ENCODE measurements at places on chromosomes 1 and 21. TPM values are rescaled to one million over a fixed set of nuclear protein-coding genes. Genes with fewer than 3 reads are reported as not detected.

GRCh38 chr1:231235526-231236207 is 5.3 kb upstream of the GNPAT start:
- H3K36me3 ChIP-seq: peaks cover 67% of the 10 kb centered on the region
- no peak overlapping the region for H3K27ac ChIP-seq
- H3K4me3 ChIP-seq: no peak overlapping the region
- peaks cover 37% of the 10 kb centered on the region for H3K4me1 ChIP-seq
- no peaks in the 10 kb centered on the region for H3K27me3 ChIP-seq

- H3K4me1 ChIP-seq: no peaks in the 10 kb centered on the region
- no peaks in the 10 kb centered on the region for H3K36me3 ChIP-seq
- no peak overlapping the region for H3K4me3 ChIP-seq
- no peak overlapping the region for H3K27ac ChIP-seq
- DNase-seq: no peak
- peaks cover 66% of the 10 kb centered on the region for H3K27me3 ChIP-seq
Measured at GRCh38 chr1:46448109-46448911, 41.3 kb upstream of the DMBX1 start.

GRCh38 chr1:240956424-240956823 is 344.5 kb upstream of the GREM2 start:
- no peaks in the 10 kb centered on the region for H3K27me3 ChIP-seq
- no peak for DNase-seq

The PRELP gene
- total RNA-seq: not detected

DNA sequence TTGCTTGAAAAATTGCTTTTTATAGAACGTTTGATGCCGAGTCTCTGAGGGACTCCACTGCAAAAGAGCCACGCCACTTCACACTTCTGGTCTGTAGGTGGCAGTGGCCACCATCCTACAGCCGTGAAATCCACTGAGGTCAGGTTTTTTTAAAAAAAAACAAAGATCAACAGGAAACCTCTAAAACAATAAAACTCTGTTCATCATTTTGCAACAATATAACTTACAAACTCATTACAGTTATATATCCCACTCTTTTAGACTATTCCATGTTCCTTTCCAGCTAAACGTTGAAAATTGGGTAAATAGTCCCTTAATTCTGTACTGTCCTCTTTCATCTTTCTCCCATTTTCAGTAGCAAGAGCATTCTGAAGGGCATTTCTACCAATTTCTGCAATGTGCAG is 64.6 kb upstream of the FMN2 start:
- no peaks in the 10 kb centered on the region for H3K27me3 ChIP-seq
- DNase-seq: no peak
- H3K36me3 ChIP-seq: no peaks in the 10 kb centered on the region
- no peak overlapping the region for H3K27ac ChIP-seq

- no peaks in the 10 kb centered on the region for H3K27me3 ChIP-seq
- no peak overlapping the region for H3K27ac ChIP-seq
- no peak for DNase-seq
Measured at GRCh38 chr1:52767596-52768280, 41.5 kb downstream of the ZYG11B start.

All from activated T-helper 2 cell treated with anti-CD3 and anti-CD28 coated beads, Interferon-gamma antibody, Interleukin-2, Interleukin-4, amounts not matched to agents 10 μg/mL and 5 μg/mL and 100 μg/mL, durations not matched to agents 14 hours and 24 hours and 36 hours (primary cell).